ENCODE measurements at places on chromosomes 4 and X. TPM values are rescaled to one million over a fixed set of nuclear protein-coding genes. Genes with fewer than 3 reads are reported as not detected.

- no peak overlapping the region for H3K4me3 ChIP-seq
- H3K27me3 ChIP-seq = no peaks in the 10 kb centered on the region
- DNase-seq = no peak
- H3K4me1 ChIP-seq = peaks cover 4% of the 10 kb centered on the region
- H3K27ac ChIP-seq = no peak overlapping the region
These were observed 575.7 kb downstream of the TRIML1 start for GRCh38 chr4:188714907-188715306.

Gene CLGN
- 1.4 TPM for total RNA-seq

GRCh38 chr4:166499820-166500219 lies 626.8 kb downstream of the TLL1 start:
- H3K27me3 ChIP-seq = no peaks in the 10 kb centered on the region
- H3K4me1 ChIP-seq = 0 out of 2 replicates have a peak, but pooled peaks cover 3% of the 10 kb centered on the region
- H3K4me3 ChIP-seq = no peak overlapping the region
- no peak for DNase-seq

DNA sequence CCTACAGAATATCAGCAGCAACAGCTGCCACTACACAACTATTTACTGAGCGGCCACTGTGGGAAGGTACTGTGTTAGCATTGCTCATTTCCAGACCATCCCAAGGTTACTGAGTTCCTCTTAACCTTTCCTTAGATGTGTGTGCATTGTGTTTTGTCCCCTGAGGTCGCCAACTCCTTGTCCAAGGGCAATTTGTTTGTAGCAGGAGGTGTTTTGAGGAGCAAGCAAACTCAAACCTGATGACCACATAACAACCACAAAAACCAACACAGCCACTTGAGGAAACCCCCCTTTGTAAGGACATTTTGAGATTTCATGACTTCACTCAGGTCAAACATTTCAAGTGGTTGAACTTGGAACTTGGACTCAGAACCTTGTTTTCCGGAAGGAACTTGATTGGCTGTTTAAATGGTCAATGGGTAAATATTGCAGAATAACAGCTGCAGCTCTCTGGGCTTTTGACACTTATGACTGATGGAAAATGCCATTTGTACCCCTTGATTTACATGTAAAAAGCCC lies 122.3 kb downstream of the MID1IP1 start:
- no peak overlapping the region for H3K4me3 ChIP-seq
- H3K4me1 ChIP-seq = no peaks in the 10 kb centered on the region
- DNase-seq = no peak
- no peaks in the 10 kb centered on the region for H3K27me3 ChIP-seq

Gene ADGRL3
- not detected for total RNA-seq

Gene BEX2
- 35.7 TPM for total RNA-seq

DNA sequence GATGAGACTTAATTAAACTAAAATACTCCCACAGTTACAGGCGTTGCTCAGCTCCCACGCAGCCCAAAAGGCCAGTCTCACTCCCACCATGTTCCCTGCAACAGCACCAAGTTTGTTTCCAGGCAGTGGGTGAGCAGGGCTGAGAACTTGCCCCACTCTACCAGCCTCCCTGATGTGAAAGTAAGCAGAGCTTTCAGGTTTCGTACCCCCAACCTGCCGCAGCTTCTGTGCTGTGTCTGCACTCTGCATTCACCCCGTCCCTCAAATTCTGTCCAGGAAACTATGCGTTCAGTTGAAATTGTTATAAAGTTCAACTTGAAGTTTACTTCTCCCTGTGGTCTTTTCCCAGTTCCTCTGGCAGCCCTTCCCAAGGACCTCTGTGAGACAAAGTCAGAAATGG lies 17.2 kb downstream of the GLUD2 start:
- no peaks in the 10 kb centered on the region for H3K36me3 ChIP-seq
- no peaks in the 10 kb centered on the region for H3K4me1 ChIP-seq
- no peaks in the 10 kb centered on the region for H3K27me3 ChIP-seq
- DNase-seq = no peak
- no peak overlapping the region for H3K4me3 ChIP-seq
- no peak overlapping the region for H3K27ac ChIP-seq

- peaks cover 5% of the 10 kb centered on the region for H3K27me3 ChIP-seq
- no peak for DNase-seq
- no peak overlapping the region for H3K27ac ChIP-seq
- H3K4me3 ChIP-seq = no peak overlapping the region
- H3K36me3 ChIP-seq = no peaks in the 10 kb centered on the region
- H3K4me1 ChIP-seq = no peaks in the 10 kb centered on the region
These were observed 99.2 kb downstream of the SORCS2 start for GRCh38 chr4:7291372-7292114.

DNA sequence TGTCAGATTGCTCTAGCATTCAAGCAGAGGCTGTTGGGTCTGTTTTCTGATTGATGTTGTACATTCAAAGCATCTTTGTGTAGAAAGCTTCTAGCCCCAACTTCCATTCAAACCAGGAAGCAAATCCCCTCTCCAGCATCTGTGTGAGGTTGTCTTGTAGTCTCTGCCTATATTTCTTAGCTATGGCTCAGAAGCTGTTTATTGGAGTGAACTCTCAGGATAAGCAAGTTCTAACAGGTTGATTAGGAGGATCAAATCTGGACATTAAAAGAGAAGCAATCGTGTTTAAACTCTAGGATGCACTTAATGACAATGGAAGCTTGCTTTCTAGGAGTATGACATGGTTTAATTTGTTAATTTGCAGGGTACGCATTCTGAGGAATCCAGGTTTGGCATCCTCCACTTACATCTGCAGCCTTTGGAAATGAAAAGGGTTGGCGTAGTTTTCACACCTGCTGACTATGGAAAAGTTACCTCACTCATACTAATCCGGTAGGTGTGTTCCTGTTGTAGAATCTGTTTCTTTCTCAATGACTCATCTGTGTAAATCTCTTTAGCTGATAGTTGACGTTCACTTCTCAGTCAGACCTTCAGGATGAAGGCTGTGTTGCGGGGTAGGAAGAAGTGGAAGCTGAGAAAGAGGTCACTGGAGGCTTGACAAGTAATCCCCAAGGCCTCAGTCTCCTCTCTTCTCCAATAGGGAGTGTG lies 88.0 kb upstream of the TLR2 start:
- DNase-seq = no peak
- H3K27ac ChIP-seq = no peak overlapping the region
- no peaks in the 10 kb centered on the region for H3K27me3 ChIP-seq
- no peaks in the 10 kb centered on the region for H3K4me1 ChIP-seq

Gene ITGB1BP2
- total RNA-seq = 3.5 TPM

DNA sequence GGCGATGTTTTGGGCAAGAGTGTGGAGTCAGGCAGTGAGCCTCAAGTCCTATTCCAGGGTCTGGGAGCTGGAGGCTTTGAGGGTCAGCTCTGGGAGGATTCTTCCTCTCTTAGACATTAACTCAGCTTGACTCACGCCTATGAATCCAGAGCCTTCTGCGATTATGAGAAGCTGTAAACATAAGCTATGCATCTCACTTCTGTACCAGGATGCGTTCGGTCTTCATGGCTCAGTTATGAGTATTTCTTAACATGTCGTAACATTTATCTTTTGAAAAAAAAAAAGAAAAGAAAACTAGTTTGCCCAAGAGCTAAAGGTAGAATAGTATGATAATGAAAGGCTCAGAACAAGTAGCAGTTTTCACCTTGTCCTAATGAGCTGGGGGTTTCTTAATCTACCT lies 4.6 kb downstream of the SHROOM2 start:
- no peak overlapping the region for H3K27ac ChIP-seq
- no peak overlapping the region for H3K4me3 ChIP-seq
- H3K4me1 ChIP-seq = no peaks in the 10 kb centered on the region
- no peaks in the 10 kb centered on the region for H3K36me3 ChIP-seq
- no peaks in the 10 kb centered on the region for H3K27me3 ChIP-seq

GRCh38 chrX:132480581-132481203 lies 8.1 kb downstream of the MBNL3 start:
- H3K27me3 ChIP-seq = peaks cover 9% of the 10 kb centered on the region
- H3K4me3 ChIP-seq = no peak overlapping the region
- H3K4me1 ChIP-seq = no peaks in the 10 kb centered on the region
- H3K36me3 ChIP-seq = no peaks in the 10 kb centered on the region
- no peak for DNase-seq

- no peaks in the 10 kb centered on the region for H3K27me3 ChIP-seq
- H3K4me3 ChIP-seq = no peak overlapping the region
- DNase-seq = no peak
- no peaks in the 10 kb centered on the region for H3K36me3 ChIP-seq
- no peaks in the 10 kb centered on the region for H3K4me1 ChIP-seq
- no peak overlapping the region for H3K27ac ChIP-seq
These were observed 20.8 kb upstream of the FAM13A start for GRCh38 chr4:89077761-89078160.

GRCh38 chrX:10021461-10022272 lies 54.5 kb downstream of the CLDN34 start:
- no peak for DNase-seq
- no peaks in the 10 kb centered on the region for H3K27me3 ChIP-seq
- no peaks in the 10 kb centered on the region for H3K36me3 ChIP-seq
- H3K4me3 ChIP-seq = no peak overlapping the region
- no peak overlapping the region for H3K27ac ChIP-seq

Gene STBD1
- 5.6 TPM for total RNA-seq

Gene SASH3
- total RNA-seq = 0.42 TPM

Gene GLRA2
- not detected for total RNA-seq

GRCh38 chrX:16953606-16954211 lies 7.3 kb downstream of the REPS2 start:
- no peaks in the 10 kb centered on the region for H3K36me3 ChIP-seq
- H3K4me1 ChIP-seq = peaks cover 14% of the 10 kb centered on the region
- H3K27me3 ChIP-seq = no peaks in the 10 kb centered on the region
- peak; percentile 43 for DNase-seq

DNA sequence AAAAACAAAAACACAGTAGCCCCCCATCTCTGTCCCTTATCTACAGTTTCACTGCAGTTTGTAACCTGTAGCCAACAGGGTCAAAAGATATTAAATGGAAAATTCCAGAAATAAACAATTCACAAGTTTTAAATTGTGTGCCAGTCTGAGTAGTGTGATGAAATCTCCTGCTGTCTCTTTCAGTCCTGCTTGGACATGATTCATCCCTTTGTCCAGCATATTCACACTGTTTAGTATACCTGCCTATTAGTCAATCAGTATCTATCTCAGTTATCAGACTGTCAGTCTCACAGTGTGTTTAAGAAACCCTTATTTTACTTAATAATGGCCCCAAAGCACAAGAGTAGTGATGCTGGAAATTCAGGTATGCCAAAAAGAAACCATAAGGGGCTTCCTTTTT lies 21.9 kb downstream of the CNOT6L start:
- H3K36me3 ChIP-seq = no peaks in the 10 kb centered on the region
- no peaks in the 10 kb centered on the region for H3K27me3 ChIP-seq
- no peak for DNase-seq
- H3K4me3 ChIP-seq = no peak overlapping the region
- no peak overlapping the region for H3K27ac ChIP-seq

Gene AKAP14
- total RNA-seq = not detected

DNA sequence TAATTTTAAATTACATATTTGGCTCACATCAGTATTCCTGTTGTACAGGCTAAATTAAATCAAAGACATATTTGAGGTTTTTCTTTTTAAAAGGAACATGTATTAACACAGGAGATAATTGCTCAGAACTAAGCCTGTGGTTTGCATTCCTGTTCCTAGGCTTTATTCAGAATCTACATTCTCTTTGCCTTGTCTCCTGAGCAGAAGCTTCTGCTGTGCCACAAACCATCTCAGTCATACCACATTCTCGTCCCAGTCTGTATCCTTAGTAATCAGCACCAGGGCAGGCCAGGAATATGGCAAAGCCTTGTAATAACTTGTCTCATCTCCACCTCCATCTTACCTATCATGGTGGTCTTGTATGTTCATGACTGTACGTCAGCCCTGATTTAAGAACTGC lies 162.8 kb downstream of the ARHGAP24 start:
- no peaks in the 10 kb centered on the region for H3K36me3 ChIP-seq
- H3K27ac ChIP-seq = no peak overlapping the region
- no peaks in the 10 kb centered on the region for H3K27me3 ChIP-seq
- no peak for DNase-seq

DNA sequence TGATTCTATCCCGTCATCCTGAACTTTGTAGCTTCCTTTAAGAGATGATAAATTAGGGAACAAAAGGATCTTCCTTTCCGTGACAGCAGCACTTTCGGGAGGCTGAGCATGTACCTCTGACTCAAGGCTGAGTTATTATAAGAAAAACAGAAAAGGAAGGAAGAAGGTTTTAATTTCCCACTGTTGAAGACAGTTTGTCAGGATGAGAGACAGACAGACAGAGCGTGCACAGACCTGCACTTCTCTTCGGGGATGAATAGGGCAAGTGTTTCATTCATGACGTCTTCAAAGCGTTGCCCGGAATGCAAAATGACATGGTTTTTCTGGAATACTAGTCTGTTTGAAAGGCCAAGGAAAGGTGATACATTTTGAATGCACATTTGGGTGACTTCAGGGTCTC lies 405.3 kb upstream of the FAT1 start:
- no peak for DNase-seq
- no peaks in the 10 kb centered on the region for H3K36me3 ChIP-seq
- H3K27me3 ChIP-seq = no peaks in the 10 kb centered on the region
- H3K27ac ChIP-seq = no peak overlapping the region
- H3K4me3 ChIP-seq = no peak overlapping the region

DNA sequence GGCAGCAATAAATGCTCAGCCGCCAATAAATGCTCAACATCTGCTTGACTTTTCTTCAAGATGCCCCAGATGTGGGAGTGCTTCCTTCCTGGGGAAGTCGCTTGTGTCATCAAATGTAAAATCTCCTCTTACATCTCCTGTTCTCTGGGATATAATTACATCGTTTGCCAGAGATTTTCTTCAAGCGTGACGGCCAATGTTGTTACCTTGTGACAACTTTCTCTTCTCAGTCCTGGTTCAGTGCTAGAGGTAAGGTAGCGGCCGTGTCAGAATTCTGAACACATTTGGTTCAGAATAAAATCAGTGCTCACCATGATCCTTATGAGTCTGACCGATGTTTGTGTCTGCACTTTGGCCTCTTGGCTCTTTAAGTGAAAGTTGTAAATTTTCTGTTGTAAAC lies 102.5 kb downstream of the ASMT start:
- peaks cover 10% of the 10 kb centered on the region for H3K4me1 ChIP-seq
- no peaks in the 10 kb centered on the region for H3K36me3 ChIP-seq
- H3K4me3 ChIP-seq = no peak overlapping the region

- H3K27ac ChIP-seq = no peak overlapping the region
- peak; percentile 29 for DNase-seq
- H3K27me3 ChIP-seq = no peaks in the 10 kb centered on the region
- no peaks in the 10 kb centered on the region for H3K4me1 ChIP-seq
These were observed 1092.3 kb downstream of the ARAP2 start for GRCh38 chr4:35151816-35152572.

DNA sequence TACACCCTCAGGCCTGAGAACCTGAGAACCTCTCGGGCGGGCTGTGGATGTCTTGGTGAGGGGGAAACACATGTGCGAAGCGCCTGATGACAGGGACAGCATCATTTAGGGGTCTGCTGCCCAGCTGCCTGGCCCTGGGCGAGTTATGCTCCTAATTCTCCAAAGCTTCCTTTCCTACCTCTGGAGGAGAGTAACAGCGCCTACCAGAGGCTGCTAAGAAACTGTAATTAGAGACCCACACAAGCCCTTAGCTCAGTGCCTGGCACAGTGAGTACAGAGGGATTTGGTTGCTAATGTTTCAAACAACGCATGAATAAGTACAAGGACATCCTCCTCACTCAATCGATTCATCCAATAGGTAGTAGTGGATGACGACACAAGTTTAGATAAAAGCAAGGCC lies 40.4 kb downstream of the BCOR start:
- no peak for DNase-seq
- H3K27ac ChIP-seq = no peak overlapping the region
- no peak overlapping the region for H3K4me3 ChIP-seq
- H3K36me3 ChIP-seq = peaks cover 50% of the 10 kb centered on the region
- H3K27me3 ChIP-seq = no peaks in the 10 kb centered on the region
